ENCODE measurements at places on chromosomes 1 and 21.

GRCh38 chr1:91541918-91542533, 41.4 kb downstream of the CDC7 start:
- DNase-seq: no peak

GRCh38 chr1:85427849-85428248, 37.1 kb downstream of the DDAH1 start:
- DNase-seq: no peak

DNA sequence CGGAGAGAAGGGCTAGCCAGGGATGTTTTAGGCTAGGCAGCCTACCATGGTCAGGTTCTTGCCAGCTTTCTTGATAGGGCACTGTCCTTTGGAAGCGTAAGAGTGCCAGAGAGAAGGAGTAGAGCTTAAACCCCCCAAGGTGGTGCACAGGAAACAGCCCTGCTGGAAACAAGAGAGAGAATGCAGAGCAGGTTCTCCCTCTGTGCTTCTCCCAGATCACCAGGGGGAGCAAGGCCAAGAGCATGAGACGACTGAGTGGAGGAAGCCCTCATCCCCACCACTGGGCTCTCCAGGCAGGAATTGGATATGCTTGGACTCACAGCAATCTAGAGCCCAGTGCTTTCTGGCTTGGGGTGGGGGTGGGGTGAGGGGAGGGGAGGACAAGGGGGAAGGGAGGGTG, 49.8 kb downstream of the ATP2B4 start:
- DNase-seq: no peak

DNA sequence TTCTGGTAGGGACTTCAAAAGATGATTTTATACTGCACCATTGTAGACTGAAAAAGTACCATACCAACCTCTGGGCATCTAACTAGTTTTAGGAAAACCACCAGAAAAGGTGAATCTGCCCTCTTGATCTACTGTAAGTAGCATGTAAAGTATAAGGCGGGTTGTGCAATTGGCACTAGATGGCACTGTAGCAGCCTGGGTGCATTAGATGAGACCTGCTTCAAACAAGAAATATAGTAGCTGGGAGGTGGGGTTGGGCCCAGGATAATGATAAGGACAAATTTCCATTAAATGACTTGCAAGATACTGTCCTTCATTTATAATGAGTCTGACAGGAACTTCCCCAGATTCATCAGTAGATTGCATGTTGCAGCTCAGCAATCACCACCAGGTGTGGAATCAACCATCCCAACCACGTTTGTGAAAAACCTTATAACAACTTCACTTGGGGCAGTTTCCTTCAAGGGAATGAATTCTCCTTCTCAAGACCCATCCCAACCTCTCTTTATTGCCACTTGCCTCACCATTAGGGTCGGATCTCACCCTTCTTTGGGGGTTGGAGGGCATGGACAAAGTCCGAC, 37.3 kb upstream of the IL10 start:
- no peak for DNase-seq

GRCh38 chr1:25517476-25518394, 25.7 kb upstream of the LDLRAP1 start:
- no peak for DNase-seq

GRCh38 chr1:205971082-205971481, 27.8 kb upstream of the SLC26A9 start:
- no peak for DNase-seq

GRCh38 chr1:161427733-161428516, 60.2 kb upstream of the CFAP126 start:
- no peak for DNase-seq

DNA sequence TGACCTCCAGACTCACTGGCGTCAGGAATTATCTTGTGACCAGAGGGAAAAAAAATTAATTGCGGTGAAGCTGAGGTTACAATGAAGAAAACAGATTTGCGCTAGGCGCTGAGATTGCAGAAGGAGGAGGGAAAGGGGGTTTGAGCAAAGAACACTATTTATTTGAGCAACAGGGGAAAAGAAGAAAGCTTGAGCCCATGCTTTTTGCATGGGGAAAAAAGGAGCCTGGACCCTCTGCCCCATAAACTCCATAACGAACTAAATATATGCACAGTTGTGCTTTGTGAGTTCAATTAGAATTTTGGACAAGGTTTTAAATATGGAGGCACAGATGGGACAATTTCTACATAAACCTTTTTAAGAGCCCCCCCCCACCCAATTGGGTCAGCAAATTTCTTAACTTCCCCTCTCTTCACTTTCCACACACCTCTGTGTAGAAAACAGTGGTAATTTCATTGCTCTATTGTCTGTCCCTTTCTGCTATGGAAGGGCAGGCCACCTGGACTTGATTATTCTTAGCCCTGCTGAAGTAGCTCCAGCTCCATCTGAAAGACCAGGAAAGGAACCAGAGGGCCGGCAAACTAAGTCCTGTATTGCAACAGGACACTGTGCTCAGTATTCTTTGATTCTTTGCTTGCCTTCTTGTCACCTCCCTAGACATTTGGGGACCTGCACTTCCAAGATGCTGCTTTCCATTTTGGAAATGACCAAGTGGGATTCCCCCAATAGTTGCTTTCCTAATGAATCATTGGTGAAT, 862 bp upstream of the ID3 start:
- no peak for DNase-seq

DNA sequence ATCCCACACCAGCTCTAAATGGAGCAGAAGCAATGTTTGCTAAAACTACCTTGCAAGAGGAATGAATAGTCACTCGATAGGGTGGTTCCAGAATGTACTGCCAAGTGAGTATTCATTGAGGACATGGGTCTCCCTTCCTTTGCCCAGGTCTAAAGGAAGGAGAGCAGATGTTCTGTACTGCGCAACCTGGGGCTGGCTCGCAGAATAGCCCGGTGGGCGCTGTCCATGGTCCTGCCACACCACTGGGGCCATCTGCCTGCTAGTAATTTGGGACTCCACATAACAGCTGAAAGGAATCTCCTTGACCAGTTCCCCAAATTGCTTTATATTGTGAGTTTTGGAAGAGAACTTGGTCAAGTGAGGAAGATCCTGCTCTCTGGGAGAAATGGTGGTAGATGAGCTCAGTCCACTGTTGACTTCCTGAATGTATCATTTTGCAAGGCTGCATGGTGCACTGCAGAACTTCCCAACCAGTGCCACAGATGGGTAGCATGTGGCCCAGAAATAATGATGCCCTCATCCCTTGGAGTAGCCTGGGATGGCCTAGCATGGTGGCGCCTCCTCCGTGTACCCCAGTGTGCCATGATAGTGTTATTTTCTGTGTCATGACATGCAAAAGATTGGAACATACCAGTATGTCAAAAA, 5.7 kb downstream of the SLC6A17 start:
- no peak for DNase-seq

DNA sequence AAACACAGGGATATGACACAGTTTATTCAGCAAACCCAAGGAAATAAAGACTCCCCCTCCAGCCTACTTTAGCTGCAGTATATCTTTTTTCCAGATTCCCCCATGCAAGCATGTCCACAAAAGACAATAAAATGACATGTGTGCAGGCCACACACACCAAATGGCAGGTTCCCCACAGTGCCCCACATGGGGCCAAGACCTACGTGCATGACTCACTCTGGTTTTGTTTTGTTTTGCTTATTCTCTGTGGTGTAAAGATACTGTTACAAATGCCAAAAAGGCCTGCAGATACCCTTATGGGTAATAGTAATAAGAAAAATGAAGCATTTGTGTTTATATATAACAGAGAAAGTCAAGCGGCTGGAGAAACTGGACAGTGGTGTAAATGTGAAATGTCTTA, 71.6 kb downstream of the RD3 start:
- no peak for DNase-seq

DNA sequence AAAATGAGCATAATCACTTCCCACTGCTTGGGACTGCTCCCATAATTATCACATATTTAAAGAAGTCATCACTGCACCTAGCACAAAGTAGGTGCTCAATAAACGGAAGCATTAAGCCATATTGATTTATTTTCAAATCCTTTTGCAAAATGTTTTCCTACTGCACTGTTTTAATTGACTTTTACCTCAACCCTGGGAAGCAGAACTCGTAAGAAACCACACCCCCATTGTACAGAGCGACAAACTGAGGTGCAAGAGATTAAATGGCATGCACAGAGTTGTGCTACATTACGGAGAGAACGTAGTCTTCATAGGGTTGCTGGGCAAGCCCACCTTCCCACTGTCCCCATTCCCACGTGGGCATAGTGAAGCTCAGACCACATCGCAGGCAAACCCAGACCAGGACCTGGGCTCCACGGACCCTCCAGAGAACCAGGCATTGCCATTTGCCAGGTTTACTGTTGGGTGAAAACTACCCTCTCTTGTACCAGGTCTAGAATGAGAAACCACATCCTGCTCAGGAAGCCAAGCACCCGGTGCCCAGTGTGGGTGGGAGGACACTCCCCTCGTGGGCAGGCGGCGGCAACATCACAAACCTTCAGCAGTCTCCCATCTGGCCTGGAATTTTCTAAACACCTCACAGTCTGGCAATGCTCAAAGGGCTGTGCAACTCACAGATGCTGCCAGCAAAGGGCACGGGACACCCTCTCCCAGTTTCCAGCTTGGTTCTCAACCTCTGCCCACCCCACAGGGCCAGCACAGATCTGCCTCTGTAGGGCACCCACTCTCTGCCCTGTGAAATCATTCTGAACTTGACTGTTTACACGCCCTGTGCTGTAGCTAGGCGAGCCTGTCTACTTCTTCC, 8.2 kb downstream of the IFFO2 start:
- DNase-seq: no peak

DNA sequence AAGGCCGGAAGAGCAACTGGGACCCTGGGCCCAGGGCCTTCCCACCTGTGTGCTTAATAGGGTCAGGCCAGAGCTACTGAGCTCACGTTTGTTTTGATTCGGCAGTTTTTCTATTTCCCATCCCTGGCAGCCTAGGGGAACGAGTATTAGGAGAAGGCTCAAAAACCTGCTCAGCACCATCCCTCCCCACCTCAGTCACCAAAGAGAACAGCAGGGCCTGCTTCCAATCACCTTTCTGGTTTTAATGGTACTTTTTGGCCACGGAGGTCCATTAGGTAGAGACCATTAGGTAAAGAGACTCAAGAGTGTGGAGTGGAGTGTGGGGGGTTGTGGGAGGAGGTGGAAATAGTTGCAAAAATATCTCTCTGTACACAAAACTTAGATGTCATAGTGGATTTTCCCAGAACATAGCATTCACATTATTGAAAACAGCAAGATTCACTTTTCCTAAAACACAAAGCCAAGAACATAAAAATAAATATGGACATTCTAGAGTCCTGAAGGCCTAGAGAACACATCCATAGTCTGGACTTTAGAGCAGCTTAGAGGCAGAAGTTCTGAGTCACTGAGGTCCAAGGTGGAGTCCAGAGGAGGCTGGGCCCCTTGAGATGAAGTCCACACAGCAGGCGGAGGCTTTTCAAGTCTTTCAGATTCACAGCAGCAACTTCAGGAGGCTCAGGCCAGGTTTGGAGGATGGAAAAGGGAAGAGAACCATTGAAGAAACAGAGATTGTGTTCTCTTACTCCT, 19.5 kb downstream of the NUAK2 start:
- DNase-seq: no peak

Measured in GM04503 (cell line).